ENCODE measurements at places on chromosomes 7 and 10.

DNA sequence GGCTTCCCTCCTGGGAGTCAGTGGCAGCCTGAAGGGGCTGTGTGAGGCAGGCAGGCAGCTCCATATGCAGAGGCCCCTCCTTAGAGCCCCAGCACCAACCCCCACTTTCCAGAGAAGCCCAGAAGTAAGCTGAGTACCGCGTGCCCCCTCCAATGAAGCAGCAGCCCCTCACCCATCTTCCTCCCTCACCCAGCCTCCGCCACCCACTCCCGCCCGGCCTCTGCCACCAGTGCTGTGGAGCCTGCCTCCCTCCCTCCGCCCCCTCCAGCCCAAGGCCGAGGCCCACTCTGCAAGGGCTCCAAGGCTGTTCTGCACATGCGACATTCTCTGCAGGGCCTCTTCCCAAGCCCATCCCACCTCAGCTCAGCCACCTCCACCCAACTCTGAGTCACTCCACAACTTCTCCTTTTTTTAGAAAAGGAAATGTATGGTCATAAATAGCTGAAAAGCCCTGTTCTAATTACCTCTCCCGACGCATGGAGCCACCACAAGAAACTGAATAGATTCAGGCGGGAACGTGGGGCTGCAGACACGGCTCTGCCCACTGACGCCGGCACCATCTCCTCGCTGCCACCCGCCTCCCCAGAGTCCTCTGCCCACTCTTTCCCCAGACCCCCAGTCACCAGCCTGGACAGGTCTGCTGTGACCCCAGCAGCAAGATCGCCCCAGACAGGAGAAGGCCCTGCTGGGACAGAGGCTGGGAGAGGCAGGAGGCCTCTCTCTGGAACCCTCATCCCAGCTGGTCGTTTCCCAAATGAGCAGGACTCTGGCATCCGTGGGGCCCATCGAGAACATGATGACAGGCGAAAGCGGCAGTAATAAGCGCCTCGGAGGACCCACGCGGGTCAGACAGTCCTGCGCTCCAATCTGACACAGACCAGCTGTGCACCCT is 213.9 kb downstream of the MAD1L1 start:
- no peaks in the 10 kb centered on the region for H3K4me1 ChIP-seq
- H3K4me3 ChIP-seq, result peak overlapping the region; percentile 20
- H3K27me3 ChIP-seq, result no peaks in the 10 kb centered on the region
- DNase-seq, result peak; percentile 58
- peak overlapping the region; percentile 23 for H3K27ac ChIP-seq

DNA sequence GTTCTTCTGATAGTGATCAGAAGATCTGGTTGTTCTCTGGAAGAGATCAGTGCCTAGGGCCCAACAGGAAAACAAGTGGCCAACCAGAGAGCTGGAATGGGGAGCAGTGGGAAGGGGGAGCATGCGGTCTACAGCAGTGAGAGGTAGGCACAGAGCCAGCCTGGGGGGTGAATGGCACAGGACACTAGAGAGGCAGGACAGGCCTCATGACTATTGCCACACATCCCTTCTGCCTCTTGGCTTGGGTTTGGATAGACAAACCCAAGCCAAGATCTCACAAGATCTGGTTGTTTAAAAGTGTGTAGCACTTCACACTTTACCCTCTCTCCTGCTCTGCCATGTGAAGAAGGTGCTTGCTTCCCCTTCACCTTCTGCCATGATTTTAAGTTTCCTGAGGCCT is 224.4 kb downstream of the ARHGAP12 start:
- peaks cover 41% of the 10 kb centered on the region for H3K4me1 ChIP-seq
- no peak overlapping the region for H3K4me3 ChIP-seq
- no peaks in the 10 kb centered on the region for H3K36me3 ChIP-seq
- H3K27ac ChIP-seq, result no peak overlapping the region

DNA sequence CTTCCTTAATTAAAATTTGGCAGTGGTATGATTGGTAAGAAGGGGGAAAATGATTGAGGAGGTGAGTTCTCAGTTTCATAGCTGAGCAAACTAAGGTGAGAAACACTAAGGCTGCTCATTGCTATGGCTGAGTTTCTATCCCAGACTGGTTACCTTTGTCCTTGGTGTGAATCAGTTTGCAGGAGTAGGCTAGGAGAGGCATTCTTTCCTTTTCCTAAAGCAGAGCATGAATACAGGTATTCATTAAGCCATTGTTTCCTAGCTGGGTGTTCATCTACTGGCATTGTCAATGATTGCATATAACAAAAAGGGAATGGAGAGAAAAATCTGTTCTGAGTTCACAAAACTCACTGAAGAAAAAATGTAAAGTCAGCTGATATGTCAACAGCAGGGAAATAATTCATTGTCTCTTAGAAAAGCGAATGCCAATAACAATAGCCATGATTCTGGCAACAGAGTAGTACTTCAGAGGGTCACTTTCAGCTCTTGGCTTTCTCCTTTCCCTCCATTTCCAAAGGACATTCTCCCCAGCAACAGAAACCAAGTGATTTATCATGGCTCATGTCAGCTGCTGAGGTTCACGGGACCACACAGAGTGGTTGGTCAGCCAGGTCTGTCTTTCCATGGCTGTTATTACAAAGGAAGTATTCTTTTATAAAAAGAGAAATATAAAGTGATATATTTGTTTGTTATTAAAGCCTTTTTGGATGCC is 234.0 kb downstream of the BICC1 start:
- peaks cover 33% of the 10 kb centered on the region for H3K4me1 ChIP-seq
- no peak overlapping the region for H3K4me3 ChIP-seq
- H3K36me3 ChIP-seq, result no peaks in the 10 kb centered on the region
- no peaks in the 10 kb centered on the region for H3K27me3 ChIP-seq

DNA sequence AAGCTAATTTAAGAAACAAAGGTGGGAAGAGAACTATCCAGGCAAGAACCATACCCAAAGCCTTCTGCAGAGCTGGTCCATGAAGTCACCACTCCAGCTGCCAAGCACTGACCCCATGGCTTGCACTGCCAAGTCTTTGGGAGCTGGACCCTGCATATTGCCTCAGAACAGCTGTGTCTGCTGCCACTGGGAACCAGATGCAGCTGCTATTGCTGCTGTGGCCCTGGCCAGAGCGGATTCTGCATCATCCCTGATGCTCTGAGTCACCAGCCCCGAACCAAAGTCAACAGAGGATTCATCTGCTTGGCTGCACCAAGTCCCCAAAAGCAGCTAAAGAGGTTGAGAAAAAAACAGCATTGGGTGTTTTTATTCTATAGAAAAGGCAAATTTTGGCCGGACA is 39.2 kb upstream of the GSAP start:
- no peaks in the 10 kb centered on the region for H3K4me1 ChIP-seq
- peak; percentile 24 for DNase-seq
- no peaks in the 10 kb centered on the region for H3K27me3 ChIP-seq
- H3K36me3 ChIP-seq, result no peaks in the 10 kb centered on the region
- no peak overlapping the region for H3K4me3 ChIP-seq

GRCh38 chr7:29116361-29117200 is 29.8 kb downstream of the CPVL start:
- no peak overlapping the region for H3K4me3 ChIP-seq
- no peak for DNase-seq
- no peaks in the 10 kb centered on the region for H3K4me1 ChIP-seq

DNA sequence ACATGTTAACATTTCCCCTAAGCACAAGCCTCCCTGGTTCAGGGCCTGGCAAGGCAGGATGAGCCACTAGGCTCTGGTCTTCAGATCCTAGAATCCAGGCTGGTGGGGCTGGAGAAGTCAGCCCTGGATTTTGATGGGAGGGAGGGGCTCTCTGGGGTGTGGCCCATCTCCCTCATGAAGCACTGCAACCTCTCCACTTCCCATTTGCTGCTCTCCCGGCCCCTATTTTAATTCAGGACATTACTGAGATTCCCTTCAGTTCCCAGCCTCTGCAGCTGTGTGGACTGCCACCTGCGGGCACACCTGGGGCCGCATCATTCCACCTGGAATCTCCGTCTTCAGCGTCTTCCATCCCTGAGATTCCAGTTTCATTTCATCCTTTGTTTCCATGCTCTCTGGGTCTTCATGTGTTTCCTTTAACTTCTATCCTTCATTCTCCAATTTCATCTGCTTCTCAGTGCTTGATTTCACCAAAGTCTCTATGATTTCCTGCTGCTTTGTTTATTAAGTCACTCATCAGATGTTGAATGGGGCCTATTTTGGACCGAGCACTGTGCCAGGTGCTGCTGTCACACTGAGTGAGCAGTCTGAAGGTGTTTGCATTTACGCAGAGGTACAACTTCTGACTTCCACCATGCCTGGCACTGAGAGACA is 253.6 kb downstream of the WDR37 start:
- H3K27ac ChIP-seq, result peak overlapping the region; percentile 36
- no peaks in the 10 kb centered on the region for H3K36me3 ChIP-seq
- no peaks in the 10 kb centered on the region for H3K27me3 ChIP-seq
- no peak overlapping the region for H3K4me3 ChIP-seq
- DNase-seq, result no peak

DNA sequence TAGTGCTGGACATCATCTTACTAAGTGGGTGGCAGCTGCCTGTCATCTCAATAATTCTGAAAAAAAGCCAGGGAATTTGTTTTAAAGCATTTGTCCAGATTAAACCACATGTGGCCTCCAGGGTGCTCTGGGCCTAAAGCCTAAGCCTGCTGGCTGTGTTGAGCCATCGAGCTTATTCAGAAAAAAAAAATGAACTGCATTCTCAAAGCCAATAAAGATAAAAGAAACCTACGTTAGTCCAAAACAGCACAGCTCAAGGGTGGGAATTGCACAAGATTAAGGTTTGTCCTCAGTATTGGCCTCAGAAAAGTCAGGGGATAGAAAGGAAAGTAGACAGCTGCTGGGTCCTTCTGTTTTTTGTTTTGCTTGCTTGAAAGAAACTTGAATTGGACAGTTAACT is 22.6 kb upstream of the PRTFDC1 start:
- H3K4me3 ChIP-seq, result no peak overlapping the region
- H3K27me3 ChIP-seq, result no peaks in the 10 kb centered on the region
- DNase-seq, result peak; percentile 74
- H3K36me3 ChIP-seq, result no peaks in the 10 kb centered on the region

DNA sequence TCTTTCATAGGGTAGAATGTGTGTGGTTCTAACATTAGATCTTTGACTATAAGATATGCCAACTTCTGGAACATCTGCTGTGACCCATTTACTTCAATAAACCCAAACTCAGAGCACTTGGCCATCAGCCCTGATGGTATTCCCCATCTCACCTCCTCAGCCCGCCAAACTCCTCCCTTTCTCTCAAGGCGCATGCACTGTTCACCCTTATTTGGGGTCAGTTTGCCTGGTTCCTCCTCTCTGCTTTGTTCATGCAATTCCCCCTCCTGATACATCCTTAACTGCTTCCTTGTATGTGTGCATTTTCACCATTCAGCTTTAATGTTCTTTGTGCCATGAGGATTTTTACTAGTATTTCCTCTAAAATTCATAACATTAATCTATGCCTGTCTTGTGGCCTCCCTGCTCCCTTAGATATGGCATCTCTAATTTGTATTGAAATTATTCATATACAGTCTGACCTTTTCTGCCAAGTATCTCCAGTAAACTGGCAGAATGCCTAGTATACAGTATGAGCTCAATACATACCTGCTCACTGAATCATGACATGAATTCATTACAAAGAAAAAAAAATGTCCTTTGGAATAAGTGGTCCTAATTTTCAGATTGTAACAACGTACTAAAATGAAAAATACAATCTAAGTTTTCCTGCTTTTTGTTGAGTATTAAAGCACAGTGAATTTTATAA is 336.8 kb upstream of the IGFBP3 start:
- H3K27ac ChIP-seq, result no peak overlapping the region
- no peaks in the 10 kb centered on the region for H3K27me3 ChIP-seq
- H3K4me3 ChIP-seq, result no peak overlapping the region
- DNase-seq, result no peak

DNA sequence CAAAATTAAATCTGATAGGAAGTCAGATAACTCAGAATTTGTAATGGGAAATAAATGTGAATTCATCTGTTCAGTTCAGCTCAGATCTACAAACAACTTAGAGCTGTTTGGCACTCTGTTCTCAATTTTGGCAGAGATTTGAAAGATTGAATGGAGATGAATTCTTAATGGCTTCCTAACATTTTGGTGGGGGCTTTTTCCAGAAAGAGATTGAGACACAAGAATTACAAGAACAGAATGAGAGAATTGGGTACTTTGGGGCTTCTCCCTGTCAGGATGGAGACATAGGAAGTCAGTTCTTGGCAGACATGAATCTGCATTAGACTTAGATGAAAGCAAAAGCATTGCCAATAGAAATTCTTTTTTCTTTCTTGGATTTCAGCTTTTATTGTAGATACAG is 39.0 kb upstream of the PTPRZ1 start:
- no peak for DNase-seq
- H3K4me1 ChIP-seq, result no peaks in the 10 kb centered on the region
- H3K4me3 ChIP-seq, result no peak overlapping the region
- H3K36me3 ChIP-seq, result no peaks in the 10 kb centered on the region
- H3K27ac ChIP-seq, result no peak overlapping the region
- no peaks in the 10 kb centered on the region for H3K27me3 ChIP-seq

All from tibial artery (tissue), 4 donors.